ENCODE measurements at places on chromosomes 5 and 9.

GRCh38 chr9:134378901-134379338 lies 52.7 kb downstream of the RXRA start:
- peak; percentile 74 for DNase-seq

GRCh38 chr9:132059361-132059760 lies 20.3 kb downstream of the MED27 start:
- no peak for DNase-seq

- no peak for DNase-seq
Measured at GRCh38 chr9:27475057-27475595, 49.0 kb upstream of the IFNK start.

DNA sequence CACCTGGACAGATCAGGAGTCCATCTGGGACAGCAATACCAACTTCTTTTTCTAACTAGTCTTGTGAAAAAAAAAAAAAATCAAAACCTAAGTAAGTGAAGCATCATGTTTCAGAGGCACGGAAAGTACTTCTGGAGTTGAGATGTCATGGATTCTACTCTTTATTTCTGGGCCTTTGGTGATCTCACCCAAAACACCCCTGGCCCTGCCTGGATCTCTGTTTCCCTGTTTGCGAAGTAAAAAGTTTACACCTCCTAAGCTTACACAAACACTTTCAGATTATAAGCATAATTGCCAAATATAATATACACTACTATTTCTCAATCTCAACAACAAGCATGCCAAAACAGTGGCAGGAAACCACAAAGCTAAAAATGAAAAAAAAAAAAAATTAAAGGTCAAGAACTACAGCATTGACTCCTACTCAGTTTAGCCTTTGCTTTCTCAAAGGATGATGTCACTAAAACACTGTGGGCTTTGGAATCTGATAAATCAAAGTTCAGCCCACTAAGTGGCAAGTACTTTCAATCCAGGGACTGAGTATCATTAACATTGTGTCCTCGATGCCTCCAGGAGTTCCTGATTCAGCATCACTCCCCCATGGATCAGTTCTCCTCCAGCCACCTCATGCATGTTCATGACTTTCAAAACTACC lies 291.9 kb downstream of the NFIB start:
- DNase-seq, result peak; percentile 36

GRCh38 chr5:21711866-21712758 lies 1141.0 kb downstream of the CDH12 start:
- DNase-seq, result peak; percentile 40

All from HT1080 (cell line).